HFFc6 (cell line): ENCODE measurements at places on chromosomes 12 and 14. TPM values are rescaled to one million over a fixed set of nuclear protein-coding genes. Genes with fewer than 3 reads are reported as not detected.
A peak's percentile ranks its signal among the peaks of the same experiment; 100 is the strongest.

GRCh38 chr14:84809158-84809557 lies 720.8 kb upstream of the FLRT2 start:
- no peak for DNase-seq

DNA sequence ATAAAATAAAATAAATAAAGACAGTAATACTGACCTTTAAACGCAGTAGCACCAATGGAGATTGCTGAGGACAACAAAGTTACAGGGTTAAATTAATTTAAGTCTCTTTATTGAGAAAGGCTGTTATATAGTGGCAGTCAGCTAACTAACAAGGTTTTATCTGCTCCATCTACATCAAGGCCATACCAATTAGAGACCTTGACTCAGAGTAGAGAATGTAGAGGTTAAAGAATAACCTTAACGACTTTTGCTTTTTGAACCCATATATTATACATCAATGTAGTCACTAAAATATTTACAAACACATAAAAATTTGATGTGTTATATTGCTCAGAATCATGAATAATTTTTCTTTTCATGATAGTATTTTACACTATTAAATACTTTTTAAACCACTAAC lies 21.6 kb downstream of the OSBPL8 start:
- no peak for DNase-seq

GRCh38 chr12:132012919-132013568 lies 63.3 kb downstream of the EP400 start:
- no peak for DNase-seq

DNA sequence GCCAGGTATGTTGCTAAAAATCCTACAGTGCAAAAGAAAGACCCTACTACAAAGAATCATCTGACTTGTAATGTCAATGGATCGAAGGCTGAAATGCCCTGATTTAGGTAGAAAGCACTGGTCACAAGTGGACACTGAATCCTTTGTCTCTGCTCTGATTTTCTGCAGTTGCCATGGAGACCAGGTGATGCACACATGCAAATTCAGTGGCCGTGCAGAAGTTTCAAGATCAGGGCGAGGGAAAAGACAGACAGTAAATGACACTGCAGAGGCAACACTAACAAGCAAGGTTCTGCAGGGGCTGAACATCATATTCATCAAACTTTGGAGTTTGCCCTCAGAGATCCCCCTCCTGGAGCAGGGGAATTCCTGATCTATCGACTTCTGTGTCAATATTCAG lies 370.3 kb upstream of the TMEM132C start:
- no peak for DNase-seq

GRCh38 chr12:72219937-72220336 lies 52.2 kb upstream of the TRHDE start:
- peak; percentile 30 for DNase-seq

GRCh38 chr14:53209370-53209769 lies 56.2 kb upstream of the DDHD1 start:
- no peak for DNase-seq

DNA sequence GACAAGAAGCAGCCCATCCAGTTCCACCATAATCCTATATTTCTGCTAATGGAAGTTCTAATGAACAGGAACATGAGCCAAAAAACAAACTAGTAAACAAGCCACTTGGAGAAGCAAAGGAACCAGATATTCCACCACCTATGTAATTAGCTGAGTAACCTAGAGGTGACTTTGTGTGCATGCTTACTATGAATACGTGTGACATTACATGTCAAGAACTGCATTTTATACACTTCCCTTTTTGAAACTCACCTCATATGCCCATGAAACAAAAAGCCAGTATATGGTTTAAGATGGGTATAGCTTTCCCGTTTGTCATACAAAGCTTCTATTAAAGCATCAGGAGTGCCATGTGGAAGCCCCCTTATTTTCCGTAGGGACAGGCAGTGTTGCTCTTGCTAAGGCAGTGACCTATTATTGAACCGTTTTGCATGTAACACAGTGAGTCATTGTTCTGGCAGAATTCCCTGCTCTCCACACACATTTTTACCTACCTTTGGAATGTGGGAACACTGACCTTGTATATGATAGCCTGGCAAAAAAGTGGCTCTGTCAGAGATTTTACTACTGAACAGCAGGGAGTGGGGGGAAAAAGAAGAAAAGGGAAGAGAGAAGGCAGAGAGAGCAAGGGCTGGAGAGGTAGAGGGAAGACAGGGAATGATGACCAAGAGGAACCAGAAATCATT lies 34.8 kb upstream of the FRMD6 start:
- peak; percentile 84 for DNase-seq

GRCh38 chr14:70886421-70887206 lies 20.6 kb upstream of the PCNX1 start:
- no peak for DNase-seq

- no peak for DNase-seq
Observed at GRCh38 chr12:71455028-71455737, 15.6 kb downstream of the LGR5 start.

DNA sequence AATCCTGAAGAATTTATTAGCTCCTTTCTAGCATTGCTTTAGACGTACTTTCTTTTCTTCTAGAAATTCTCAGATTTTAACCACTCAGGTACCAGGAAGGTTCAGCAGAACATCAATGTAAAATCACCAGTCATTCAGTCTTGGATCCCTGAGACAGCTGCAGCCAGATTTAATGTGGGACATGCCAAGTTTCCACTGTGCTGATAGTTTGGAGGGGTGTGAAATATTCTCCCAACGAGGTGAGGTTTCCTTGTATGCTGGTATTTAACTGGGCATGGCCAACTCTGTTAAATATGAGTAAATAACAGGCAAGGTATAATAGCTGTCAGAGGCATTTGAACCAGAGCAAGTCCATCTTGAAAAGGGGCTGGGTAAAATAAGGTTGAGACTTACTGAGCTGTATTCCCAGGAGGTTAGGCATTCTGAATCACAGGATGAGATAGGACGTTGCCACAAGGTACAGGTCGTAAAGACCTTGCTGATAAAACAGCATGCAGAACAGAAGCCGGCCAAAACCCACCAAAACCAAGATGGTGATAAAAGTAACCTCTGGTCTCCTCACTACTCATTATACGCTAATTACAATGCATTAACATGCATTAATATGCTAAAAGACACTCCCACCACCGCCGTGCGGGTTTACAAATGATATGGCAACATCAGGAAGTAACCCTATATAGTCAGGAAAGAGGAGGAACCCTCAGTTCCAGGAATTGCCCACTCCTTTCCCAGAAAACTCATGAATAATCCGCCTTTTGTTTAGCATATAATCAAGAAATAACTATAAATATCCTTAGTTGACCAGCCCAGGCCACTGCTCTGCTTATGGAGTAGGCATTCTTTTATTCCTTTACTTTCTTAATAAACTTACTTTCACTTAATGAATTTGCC lies 75.2 kb upstream of the RASSF8 start:
- DNase-seq = no peak

DNA sequence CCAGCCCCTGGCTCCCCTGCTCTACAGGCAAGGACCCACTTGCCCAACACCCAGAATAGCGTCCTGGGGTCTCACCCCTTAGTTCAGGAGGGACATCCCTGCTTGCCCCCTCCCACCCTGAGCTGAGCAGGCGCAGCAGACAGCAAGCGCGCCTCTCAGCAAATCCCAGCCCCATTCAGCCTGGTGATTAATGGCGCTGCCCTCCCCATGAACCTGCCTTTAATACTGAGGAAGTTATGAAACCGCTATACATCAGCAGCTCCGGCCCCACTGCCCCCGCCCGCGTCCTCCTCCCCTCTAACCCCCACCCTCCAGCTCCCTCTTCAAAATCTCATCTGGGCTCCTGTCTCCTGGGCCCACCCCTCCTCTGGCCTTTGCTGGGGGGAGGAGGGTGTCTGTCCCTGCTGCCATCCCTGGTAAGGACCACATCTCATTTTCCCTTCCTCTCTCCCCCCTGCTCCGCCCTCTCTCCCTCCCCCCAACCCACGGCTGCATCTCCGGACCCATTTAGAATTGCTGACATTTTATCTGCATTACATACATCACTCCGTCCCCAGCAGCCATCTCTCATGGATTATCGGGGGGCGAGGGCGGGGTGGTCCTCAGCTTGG lies 7.1 kb upstream of the SMUG1 start:
- DNase-seq = peak; percentile 15

DNA sequence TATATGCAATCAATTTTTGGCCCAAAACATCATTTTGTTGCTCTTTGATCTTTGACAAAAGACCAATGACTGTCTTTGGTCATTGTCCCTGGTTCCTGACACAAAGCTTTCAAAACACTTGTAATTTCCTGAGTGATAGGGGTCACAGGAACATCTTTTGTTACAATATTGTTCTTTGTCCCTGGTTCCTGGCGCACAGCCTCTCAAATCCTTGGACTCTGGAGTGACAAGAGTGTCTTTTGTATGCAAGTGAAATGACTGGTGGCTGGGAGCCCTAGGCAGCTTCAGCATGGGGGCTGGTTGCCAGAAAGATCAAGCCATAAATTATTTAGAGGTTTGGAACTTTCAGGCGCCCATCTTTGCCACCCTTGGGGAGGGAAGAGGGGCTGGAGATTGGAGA lies 53.9 kb downstream of the DNAH10 start:
- DNase-seq = no peak

GRCh38 chr14:62409169-62409568 lies 636.1 kb downstream of the KCNH5 start:
- DNase-seq = no peak

DNA sequence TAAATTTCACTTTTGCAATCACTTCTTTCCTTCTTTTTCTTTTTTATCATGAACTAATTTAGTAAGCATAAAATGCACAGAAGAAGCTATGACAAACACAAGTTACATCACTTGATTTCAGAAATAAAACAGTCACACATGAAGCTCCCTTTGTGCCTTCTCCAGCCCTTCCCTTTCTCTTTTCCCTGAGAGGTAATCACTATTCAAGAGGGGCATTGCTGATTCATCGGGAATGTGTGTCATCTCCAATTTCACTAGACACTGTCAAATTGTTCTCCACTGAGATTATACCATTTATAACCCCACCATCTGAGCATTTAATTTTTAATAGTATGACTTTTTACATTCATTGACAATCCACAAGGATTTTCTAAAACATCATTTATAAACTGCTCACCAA lies 91.6 kb upstream of the PTPRQ start:
- DNase-seq = no peak

- no peak for DNase-seq
Observed at GRCh38 chr14:102633906-102634595, 41.6 kb downstream of the RCOR1 start.

DNA sequence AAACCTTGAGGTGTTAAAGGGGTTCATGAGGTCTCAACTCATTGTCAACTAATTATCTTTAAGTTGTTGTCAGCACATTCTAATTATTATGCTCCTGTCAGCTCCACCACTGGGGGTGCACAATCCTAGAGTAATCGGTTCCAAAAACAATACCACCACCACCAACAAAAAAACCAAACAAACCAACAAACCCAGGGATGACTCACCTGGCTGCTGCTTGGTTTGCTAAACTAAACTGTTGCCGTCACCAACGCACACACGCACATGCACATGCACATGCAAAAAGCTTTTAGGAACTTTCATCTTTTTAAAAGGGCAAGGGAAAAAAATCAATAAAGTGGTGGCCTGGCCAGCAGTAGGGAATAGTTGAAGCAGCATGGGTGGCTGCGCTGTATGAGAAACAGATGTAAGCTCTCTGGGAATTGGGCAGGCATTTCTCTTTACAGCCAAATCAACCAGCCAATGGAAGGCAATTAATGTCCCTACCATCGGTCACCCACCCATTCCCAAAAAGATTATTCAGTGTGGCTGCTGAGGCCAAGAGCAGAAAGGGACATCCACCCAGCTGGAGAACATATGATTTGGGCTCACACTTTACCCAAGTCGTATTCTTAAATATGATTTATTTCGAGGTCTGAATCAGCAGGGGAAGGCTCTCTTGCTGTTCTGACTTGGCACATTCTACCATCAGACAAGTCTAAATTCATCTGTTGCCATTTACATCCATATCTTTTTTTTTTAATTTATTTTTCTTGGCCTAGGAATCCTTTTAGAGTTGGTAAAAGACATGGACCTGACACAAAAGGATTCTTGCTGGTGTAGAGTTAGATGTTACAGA lies 20.0 kb downstream of the TMEM30B start:
- DNase-seq = peak; percentile 84

The TMEM233 gene
- total RNA-seq = not detected in 3 replicates

The AKAP3 gene
- 0.48 to 0.92 TPM (median 0.75 TPM) in 3 replicates for total RNA-seq

The CFAP251 gene
- total RNA-seq = 1.0 to 3.9 TPM (median 1.6 TPM) in 3 replicates

The INHBE gene
- 0.13 to 0.26 TPM (median 0.18 TPM) in 3 replicates for total RNA-seq

The MLXIP gene
- total RNA-seq = 19.0 to 20.5 TPM (median 20.1 TPM) in 3 replicates
